Ecto neural progenitor cell (in vitro differentiated cells): ENCODE measurements at places on chromosomes 5 and 9.

GRCh38 chr5:72101828-72102227 is 5.4 kb upstream of the MAP1B start:
- no peak for DNase-seq

DNA sequence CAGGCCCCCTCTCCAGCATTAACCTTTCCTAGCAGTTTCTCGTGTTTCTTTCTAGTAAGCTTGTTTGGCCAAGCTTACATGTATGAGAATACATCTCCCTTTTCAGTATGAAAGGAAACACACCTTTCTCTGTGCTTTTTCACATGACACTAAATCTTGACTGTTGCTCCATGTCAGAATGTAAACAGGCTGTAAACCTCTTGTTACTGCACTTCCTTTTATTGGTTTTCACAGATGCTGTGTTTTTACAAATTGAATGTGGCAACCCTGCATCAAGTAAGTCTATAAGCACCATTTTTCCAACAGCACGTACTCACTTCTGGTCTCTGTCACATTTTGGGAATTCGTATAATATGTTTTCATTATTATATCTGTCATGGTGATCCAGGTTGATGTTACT is 2.2 kb upstream of the CANX start:
- DNase-seq = no peak

GRCh38 chr9:115593587-115594091 is 475.7 kb upstream of the TNC start:
- no peak for DNase-seq

GRCh38 chr9:26949637-26950069 is 2.6 kb upstream of the PLAA start:
- DNase-seq = no peak

- no peak for DNase-seq
These were observed 112.5 kb upstream of the LARP1 start for GRCh38 chr5:154642499-154643245.

DNA sequence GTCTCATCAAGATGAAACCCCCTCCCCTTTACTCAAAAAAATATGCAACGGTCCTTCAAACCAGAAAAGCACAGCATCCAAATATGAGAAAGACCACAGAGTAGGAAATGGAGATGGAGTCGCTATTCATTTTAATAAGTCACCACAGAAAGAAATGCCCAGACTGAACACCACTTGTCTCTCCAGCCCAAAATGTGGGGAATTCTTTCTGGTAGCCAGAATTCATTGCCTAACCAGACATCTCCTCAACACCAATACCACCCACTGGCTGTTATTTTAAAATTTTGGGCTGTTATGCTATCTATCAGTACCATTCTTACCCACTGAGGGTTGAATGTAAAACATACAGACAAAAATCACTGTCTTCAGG is 100.1 kb downstream of the SUSD1 start:
- DNase-seq = no peak

GRCh38 chr5:11302663-11303062 is 541.6 kb upstream of the DAP start:
- no peak for DNase-seq

GRCh38 chr5:7822449-7822848 is 28.5 kb downstream of the CFAP90 start:
- no peak for DNase-seq

DNA sequence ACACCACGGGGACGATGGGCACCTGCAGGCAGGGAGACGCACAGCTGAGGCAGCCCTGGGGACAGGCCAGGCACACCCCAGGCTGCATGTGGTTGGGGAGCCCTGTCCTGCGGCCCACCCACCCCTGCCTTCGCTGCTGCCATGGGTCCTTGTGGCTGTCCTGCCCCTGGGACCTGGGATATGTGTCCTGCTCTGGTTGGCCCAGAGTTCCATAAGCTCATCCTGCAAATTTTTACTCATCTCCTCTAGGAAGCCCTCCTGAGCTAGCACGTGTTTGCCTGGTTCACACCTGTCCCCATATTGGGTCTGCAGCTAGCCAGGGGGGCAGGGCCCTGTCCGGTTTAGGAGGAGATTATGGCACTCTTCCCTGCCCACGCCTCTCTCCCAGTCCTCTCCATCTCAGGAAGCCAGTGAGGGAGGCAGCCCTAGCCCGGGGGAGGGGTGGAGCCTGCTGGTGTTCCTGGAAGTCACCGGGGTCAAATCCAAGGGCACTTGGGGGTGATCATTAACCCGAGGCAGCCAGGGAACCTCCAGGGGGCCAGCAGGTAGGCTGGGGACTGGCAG is 12.2 kb downstream of the EGFL7 start:
- DNase-seq = no peak

- no peak for DNase-seq
These were observed 249.9 kb upstream of the PANK3 start for GRCh38 chr5:168829044-168829443.

DNA sequence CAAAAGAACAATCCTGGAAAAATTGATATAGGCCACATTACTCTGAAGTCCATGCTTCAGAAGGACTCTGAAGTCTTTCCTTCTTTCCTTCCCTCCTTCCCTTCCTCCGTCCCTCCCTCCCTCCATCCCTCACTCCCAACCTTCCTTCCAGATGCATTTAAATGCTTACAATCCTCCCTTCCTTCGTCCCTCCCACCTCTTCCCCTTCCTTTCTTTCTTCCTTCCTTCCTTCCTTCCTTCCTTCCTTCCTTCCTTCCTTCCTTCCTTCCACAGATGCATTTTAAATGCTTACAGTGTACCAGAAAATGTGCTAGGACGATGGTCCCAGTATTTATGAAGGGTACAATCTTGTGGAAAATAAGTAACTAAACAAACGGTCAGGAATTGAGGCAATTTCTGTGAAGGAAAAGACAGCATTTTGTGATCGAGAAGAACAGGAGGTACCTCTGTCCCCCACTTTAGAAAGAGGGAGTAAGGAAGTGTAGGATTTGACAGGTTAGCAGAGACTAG is 181.3 kb upstream of the TUT7 start:
- DNase-seq = no peak

DNA sequence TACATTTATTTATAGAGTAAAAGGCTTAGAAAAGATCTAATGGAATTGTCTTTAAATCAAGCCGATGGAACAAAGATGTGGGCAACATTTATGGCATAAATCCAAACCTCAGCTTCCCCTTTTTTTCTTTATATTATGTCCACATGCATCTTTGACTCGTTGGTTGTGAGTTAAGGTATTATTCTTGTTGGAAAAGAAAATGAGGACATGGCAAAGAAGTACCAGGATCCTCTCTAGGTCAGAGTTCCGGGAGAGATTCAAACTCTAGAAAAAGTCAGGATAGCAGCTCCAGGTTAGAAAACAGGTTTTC is 508 bp upstream of the NME5 start:
- DNase-seq = no peak

DNA sequence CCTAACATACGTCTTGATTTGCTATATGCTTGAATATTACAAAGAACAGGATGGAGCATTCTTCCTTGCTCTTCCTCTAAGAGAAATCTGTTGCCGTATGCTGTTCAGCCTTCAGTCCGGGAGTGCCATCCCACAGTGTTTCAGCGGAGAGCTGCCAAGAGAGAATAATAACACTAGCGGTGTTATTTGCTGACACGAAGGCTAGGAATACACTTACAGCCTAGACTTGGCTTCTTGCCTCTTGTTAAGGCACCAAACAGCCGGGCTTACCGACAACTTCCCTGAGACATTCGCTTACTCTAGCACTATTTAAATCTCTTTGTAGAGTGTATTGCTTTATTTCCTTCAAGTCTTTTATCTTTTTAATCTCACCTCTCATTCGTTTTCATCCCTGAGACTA is 31.4 kb downstream of the KCTD16 start:
- no peak for DNase-seq

DNA sequence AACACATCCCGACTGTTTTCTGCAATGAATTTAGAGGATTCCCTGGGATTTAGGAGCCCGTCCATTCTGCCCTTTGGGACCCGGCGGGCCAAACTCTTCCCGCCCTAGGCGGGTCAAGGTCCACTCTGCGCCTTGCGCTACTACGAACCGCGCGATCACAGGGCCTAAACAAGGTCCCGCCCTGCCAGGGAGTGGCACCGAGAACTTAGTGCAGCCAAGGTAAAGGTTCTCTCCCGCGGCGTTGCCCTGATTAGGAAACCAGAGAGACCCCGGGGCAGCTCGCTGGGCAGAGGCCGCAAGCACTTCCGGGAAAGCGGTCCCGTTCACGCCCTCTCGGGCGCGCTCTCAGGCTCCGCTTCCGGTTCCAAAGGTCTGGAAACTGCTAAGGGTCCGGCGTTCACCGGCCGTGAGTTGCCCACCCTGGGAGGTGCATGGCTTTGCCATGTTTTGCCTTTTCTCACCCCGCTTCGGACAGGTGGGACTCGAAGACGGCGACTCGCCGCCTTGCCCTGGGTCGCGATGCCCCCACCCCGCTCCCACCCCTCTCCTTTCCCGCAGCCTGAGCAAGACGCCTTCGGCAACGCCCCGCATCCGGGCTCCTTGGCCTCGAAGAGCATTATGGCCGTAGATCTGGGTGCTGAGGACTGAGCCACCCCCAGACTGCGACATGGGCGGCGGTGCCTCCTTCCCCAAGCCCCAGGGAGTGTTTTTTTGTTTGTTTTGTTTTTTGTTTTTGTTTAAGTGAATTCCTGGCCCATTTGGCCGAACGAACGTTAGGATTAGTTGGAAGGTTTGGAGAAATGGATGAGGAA is 23.4 kb downstream of the HNRNPK start:
- no peak for DNase-seq

GRCh38 chr9:4417578-4418325 is 72.5 kb upstream of the SLC1A1 start:
- DNase-seq = no peak

DNA sequence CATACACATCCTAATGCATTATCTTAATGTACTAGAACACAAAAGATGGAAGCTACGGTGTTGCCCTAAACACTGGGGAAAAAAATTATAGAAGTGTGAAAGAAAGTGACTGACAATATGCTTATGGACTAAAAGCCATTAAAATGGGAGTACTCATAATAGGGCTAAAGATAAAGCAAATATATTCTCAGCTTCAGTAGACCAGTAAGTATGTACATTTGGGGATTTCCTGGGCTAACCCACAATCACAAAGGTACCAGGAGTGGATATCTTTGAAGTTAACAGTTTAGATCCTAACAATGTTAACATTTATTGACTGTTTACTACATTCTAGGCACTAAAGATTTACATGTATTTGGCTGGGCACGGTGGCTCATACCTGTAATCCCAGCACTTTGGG is 36.9 kb downstream of the PTGER4 start:
- DNase-seq = no peak

DNA sequence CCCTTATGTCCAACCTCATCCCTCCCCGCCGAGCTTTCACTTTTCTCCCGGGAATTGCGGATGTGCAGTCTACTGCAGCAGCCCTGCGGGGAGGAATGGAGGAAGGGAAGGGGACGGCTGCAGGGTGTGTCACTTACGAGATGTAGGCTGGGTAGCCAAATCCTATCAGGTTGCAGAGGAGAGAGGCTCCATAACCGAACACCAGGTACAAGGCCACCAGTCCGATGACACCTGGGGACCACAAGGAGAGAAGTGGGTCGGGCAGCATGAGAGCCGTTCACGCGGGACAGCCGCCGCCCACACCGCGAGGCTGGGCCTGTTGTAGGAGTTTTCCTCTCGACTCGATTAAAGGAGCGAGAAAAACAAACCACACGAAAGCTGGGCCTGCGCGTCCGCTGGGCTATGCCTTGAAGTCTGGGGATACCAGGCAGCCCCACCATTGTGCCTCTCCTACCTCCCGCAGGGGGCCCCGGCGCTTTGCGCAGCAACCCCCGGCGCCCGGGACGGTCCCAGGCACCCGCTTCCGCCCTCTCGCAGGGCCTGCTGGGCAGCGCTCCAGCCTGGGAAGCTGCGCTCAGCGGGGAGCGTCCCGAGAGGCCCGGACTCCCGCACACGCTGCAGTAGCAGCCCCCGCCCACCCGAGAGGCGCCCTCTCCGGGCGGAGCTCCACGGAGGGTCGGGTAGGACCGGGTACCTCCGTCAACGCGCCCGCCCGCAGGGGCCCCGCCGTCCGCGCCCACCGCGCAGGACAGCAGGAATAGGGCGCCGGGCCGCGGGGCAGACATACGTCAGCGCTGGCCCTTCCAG is 798 bp downstream of the REEP5 start:
- DNase-seq = peak; percentile 76

DNA sequence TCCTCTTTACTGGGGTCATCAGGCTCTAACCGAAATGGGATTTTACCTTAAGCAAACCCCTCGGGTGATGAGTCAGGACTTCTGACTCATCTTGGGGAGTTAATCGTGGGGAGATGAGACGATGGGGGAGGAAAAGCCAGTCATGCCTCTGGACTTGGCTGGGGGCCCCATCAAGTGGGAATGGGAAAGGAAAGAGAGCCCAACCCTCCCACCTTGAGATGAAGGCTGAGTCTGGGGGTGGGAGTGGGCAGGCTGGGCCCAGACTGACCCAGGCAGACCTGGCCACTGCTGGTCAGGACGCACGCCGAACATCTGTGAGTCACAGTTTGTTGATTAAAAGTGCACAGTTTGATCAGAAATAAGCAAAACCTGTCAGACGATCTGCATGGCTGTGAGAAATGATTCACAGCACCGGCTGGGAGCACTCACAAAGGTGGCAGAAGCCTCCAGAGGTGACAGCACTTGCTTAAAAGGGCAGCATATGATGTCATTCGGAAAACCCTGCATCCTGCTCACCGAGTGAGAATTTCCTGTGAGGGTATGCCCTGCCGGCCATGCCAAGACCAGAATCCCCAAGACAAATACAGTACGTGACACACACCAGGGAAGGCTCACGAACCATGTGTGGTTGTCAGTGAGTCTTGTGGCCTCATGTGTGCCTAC is 50.0 kb upstream of the SLC25A51 start:
- no peak for DNase-seq

- DNase-seq = no peak
These were observed 17.4 kb downstream of the ADAMTS19 start for GRCh38 chr5:129477532-129477931.

DNA sequence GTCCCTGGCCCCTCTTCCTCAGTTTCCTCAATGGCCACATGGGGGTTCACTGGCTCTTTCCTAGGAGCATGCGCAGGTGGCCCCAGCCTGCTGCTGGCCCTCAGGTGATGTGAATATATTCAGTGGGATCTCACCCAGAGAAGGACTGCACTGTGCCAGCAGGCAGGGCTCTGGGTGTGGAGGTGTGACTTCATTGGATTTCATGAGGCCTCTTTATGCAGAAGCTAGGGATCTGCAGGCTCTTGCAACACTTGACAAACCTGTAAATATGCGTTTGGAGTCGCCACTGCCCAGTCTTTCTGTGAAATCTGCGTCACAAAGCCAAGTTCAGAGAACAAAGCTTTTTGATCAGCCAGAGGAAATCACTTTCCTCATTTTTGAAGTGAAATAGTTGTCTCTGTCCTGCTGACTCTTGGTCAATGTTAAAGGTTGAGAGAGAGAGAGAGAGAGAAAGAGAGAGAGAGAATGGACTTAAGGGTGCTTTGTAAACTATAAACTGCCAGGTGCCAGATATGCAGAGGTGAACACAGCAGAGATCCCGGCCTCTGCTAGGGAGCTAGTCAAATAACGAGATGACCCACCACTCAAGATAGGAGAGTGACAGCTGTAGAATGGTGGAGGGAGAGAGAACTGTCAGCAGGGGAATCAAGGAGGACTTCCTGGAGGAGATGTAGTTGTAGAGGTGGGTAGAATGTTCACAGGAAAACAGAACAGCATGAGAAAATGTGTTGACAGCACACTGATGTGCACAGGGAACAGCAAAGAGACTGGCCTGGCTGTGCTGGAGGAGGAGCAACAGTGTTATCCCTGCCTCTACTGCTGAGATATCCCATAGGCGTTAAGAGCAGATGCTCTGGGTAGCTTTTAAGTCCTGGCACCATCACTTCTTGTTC is 167.0 kb upstream of the ZNF618 start:
- peak; percentile 12 for DNase-seq
